ENCODE measurements at places on chromosomes 12 and 14.

GRCh38 chr14:54637270-54638134, 70.6 kb downstream of the SAMD4A start:
- DNase-seq = no peak

DNA sequence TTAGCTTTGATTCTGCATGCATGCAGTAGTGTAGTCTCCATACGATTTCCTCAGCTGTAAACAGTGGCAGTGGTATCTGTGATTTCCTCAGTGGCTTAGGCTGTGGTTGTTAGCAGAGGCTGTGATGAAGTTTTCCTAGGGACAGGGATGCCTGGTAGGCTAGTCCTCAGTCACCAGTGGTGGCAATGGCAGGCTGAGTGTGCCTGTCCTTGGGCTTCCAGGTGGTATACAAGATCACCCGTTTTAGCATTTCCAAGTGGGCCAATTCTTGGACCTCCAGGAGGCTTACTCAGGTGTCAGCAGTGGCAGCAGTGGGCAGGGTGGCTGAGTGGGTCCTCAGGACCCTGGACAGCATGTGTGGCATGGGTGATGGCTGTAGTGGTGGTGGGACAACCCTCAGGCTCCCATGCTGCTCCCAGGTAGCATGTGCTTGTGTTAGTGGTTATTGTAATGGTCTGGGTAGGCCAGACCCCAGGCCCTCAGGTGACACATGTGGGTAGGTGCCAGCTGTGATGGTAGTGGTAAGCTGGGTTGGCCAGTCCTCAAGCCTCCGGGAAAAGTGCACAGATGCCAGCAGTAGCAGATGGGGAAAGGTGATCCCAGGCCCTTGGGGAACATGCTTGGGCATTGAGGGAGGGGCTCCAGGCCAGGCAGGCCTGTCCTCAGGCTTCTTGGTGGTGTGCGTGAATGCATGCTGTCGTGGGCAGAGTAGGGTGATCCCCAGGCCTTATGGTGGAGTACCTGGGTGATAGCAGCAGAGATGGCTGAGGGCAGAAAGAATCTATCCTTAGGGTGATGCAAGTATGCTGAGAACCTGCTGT, 146.5 kb downstream of the PAPOLA start:
- DNase-seq = peak; percentile 14

DNA sequence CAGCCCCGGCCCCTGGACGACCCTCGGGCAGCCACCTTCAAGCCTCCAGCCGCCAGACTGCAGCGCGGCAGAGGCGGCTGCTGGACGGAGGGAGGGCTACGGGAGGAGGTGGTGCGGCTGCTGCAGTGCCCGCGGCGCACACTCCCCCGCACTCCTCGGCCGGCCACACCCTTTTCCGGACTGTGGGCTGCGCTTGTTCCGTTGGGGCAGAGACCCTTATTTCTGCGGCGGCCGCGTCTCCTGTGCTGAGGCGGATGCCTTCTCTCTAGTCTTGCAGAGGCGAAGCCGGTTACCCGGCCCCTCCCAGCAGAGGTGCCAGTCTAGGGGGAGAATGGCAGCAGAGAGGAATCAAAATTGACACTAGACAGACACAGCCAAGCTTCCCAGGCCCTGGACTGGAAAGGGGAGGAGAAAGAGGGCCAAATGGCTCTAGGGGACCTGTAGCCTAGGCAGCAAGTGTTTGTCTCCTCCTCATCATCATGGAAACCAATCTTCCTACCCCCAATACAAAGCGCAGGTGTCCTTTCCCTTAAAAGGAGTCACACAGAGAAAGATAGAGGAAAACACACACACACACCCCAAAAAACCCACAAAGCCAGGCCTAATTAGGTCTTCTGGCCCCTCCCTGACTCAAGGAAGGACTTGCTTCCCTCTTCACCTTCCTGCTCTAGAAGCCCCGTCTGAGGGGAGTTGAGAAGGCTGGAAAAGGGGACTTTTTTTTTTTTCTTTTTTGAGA, 1.3 kb downstream of the ESYT1 start:
- no peak for DNase-seq

DNA sequence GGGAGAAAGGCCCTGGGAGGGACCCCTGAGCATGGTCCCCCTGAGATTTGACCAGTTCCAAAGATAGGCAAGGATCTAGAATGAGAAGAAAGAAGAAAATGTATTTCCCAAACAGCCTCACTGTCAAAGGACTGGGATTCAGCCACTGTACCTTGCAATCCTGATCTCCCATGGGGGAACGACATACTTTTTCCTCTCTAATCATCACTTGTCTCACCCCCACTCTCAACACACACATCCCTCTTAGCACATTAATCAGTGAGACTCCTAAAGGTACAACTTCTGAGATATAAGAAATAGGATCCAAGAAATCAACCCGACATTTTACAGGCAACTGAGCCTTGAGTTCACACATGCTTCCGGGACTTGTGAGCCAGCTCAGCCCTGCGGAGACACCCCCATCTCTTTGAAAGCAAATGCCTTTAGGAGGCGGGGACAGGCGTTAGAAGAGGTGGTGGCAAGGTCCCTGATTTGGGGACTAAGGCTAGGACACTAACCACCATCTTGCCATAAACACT, 1.4 kb downstream of the MAP3K9 start:
- peak; percentile 18 for DNase-seq

DNA sequence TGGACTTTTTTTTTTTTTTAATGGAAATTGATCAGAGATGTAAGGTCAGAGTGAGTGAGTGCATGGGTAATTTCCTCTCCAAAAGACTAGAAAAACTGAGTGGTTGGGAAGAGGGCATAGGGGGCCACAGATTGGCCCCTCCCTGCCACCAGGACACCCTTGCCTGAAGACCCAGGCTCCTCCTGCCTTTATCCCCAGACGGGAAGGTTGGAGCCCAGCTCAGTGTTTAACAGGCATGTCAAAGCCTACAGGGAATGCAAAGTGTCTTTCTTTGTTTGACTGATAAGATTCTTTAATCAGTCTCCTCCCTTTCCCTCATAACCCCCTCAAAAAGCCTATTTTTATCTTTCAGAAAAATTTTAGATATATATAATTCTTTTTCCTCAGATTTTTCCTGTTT, 50.3 kb downstream of the IRAK3 start:
- DNase-seq = no peak

GRCh38 chr12:11958221-11959091, 112.3 kb upstream of the BCL2L14 start:
- DNase-seq = no peak

DNA sequence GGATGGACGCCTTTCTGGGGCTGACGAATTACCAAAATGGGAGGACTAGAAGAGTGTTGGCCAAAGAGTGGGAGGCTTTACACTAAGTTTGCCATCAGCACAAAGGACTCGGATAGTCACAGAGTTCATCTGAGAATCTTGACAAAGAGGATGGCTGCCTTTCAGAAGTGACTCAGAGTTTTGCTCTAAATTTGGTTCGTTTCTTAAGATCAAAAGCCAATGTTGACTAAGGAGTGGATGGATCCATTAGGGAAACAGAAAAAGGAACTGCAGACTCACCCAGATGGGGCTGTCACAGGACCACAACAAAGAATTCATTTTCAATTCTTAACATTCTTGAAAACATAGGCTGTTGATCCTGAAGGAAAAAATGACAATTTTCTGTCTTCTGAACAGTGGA, 81.3 kb upstream of the DUSP6 start:
- DNase-seq = no peak

DNA sequence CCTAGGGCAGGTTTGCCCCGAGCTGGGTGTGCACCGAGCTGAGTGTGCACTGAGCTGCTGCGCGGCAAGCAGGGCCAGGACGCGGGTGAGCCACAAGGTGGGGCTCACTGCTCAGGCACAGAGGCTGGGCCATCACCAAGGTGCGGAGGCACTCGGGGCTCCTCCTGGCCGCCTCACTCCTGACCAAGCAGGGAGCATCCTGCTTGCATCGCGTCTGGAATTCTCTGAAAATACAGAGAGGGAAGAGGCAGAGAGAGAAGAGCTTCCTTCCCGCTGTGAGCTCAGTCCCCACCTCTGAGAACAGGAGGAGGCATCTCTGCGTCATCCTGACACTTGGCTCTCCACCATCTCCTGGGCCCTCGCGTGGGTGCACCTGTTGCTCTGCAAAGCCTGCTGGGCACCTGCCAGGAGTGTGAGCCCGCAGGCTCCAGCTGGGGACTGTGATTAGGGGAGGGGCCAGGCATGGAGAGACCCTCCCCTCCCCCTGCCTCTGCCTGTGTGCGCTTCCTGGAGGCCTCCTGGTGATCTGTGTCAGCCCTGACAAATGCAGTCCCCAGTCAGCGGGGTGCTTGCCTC, 116.3 kb downstream of the GLT1D1 start:
- DNase-seq = peak; percentile 23

GRCh38 chr14:93212432-93212831, 5.4 kb downstream of the UBR7 start:
- no peak for DNase-seq

- DNase-seq = no peak
These were observed 97.8 kb downstream of the ETNK1 start for GRCh38 chr12:22722779-22723178.

DNA sequence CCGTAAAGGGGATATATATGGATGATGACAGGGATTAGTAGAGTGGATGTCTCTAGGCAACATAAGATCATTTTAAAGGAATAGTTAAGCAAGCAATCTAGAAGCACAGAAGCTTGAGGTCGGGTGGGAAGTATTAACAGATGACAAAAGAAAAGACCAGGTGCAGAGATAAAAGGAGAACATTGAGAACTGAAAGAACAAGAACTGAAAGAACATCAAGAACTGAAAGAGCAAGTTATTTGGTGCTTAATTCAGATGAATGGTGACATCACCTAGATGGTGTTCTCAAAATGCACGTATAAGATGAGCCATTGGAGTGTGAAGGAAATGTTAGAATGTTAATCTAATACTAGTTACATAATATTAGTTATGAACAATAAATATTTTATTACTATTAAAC, 224.0 kb upstream of the PDE3A start:
- no peak for DNase-seq

DNA sequence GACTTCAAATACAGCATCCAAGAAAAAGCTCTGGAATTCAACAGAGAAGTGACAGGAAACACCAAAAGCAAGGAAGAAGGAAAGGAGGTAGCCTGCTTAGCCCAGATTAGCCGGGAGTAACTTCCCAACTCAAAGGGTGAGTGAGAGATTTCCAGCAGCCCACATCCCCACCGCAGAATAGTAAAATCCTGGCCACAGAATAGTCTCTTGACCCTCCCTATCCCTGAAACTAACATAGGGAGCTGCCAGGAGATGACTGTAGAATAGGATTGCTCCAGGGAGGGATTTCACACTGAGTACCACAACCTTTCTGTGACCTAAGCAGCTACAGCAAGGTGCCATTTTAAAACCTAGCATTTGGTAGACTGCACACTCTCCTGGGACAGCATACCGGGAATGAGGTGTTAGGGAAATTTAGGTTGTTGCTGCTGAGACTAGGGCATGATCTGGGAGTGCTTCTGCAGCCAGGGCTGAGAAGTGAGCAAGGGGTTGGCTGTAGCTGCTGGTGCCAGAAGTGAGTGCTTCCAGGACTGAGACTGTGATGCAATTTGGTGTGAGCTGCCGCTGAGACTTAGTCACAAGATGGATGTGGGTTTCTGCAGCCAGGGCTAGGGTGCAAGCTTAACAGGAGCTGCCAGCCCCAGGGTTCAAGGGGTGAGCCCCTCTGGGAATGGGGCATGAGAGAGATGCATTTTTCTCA, 66.0 kb downstream of the TMTC3 start:
- DNase-seq = no peak

DNA sequence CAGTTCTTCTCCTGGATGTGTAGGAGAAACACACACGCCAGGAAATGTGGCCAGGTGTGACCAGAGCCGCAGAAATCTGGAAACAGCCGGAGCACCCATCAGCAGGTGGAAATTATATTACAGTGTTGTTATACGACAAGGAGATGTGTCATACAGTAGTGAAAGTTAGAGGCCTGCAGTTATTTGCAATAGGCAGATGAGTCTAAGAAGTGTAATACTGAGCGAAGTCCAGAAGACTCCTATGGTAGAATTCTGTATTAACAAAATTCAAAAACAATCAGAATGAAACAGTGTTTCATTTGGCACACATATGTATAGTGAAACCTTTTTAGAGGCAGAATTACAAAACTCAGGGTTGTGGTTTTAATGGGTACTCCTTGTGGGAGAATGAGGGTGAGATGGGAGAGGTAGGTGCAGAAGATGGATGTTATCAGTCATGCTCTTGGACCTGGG, 39.3 kb upstream of the AMN start:
- no peak for DNase-seq

DNA sequence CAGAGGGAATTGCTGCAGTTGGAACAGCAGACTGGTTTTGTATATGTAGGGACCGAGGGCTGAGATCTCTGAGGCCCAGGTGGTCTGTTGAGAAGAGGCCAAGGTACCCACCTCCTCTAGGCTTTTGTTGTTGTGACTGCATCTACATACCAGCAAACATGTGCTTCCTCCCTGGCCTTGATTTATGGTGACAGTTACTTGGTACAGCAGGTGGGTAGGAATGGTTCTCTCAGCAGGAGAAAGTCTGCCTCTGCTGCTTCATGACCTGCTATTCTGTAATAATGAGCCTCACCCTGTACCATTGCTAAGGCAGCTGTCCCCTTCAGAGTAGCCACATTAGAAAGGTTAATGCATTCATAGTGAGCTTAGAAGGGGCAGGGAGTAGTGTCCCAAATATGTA, 196.7 kb upstream of the PELI2 start:
- no peak for DNase-seq

DNA sequence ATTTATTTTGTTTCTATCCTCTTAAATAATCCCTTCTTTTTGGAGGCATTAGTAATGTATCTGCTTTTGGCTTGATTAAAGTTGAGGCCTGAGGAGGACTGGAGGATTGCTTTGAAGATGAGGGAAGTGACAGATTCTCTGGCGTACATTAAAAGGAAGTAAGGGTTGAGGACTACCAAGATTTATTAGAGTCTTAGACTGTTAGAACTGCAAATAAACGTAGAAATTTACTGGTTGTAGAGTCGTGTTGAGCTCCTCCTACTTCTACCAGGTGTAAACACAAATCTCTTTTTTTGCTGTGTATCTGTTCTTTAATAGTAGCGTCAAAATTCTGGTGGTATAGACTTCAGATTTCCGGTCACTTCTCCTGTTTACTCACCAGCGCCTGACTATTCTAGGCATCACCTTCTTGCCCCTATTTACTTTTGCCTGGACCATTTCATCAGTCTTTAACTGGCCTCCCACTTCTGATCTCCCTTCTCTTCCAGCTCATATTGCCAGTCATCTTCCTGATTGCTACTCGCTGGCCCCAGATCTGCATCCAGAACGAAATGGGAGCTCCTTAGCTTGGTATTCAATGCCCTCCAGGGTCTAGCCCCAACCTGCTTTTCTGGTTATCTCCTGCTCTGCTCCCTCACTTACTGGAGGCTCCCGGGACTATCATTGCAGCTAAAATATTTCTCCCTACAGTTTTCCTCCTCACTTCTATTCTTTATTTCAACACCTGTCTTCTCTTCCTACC, 8.4 kb upstream of the EID3 start:
- no peak for DNase-seq

DNA sequence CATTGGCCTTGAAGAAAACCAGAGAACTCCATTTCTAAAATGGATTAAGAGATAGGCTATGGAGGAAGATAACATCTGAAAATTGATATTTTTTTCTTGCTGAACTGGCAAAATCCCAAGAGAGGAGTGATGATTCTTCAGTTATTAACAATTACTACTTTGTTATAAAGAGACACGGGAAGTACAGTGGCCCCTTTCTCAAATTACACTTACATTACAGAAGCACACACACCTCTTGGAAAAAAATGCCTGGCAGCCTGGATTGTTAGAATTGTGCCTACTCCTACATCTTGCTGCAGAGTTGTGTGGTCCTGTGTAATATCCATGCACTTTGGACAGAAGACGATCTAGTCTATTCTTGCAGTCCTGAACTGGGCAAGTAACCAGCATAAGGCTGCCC, 71.7 kb downstream of the TGFB3 start:
- DNase-seq = no peak

- DNase-seq = no peak
These were observed 96.2 kb downstream of the PTPRB start for GRCh38 chr12:70540996-70541395.

- DNase-seq = no peak
These were observed 40.7 kb downstream of the GPR135 start for GRCh38 chr14:59424341-59425071.
